IPS DF 6.9 (cell line): ENCODE measurements at places on chromosomes 16 and 17.

- DNase-seq, result no peak
Observed at GRCh38 chr16:8665529-8665928, 8.9 kb upstream of the ABAT start.

DNA sequence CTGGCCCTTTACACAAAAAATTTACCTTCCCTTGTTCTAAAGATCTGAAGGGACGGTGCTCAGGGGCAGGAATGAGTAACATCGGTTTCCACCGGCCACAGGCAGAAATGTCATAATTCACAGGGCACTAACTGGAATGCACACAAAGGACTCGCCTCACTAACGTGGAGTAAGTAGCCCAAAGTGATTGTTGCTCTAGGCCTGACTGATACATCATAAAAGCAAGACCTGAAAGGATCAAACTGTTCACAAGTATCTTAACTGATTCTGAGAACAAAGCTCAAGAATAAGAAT is 8.9 kb upstream of the TCF25 start:
- no peak for DNase-seq

- DNase-seq, result no peak
Observed at GRCh38 chr17:61150686-61151299, 248.8 kb upstream of the TBX2 start.

DNA sequence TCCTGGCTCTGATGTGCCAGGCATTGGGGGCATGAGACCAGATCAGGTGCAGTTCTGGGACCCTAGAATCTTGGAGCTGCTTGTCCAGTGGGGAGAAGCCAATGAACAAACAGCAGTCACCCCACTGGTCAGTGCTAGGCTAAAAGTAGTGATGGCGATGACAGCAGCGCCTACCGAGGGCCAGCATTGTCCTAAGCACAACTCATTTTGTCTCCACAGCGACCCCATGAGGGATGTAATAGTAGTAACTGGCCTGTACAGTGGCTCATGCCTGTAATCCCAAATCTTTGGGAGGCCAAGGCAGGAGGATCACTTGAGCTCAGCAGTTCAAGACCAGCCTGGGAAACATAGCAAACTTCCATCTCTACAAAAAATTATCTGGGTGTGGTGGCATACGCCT is 6.2 kb downstream of the SMCR8 start:
- DNase-seq, result no peak

- no peak for DNase-seq
Observed at GRCh38 chr16:569445-570254, at the start of gene PIGQ. Gene PIGQ (plus strand): TSS chr16:569968. CDS start chr16:574075, 4,107 bp downstream.

GRCh38 chr16:22327446-22327775 is 30.2 kb downstream of the POLR3E start:
- no peak for DNase-seq

- peak; percentile 50 for DNase-seq
Observed at GRCh38 chr17:20944014-20944865, 98.6 kb downstream of the USP22 start.

- no peak for DNase-seq
Observed at GRCh38 chr16:54136276-54136625, 150.3 kb downstream of the IRX3 start.

DNA sequence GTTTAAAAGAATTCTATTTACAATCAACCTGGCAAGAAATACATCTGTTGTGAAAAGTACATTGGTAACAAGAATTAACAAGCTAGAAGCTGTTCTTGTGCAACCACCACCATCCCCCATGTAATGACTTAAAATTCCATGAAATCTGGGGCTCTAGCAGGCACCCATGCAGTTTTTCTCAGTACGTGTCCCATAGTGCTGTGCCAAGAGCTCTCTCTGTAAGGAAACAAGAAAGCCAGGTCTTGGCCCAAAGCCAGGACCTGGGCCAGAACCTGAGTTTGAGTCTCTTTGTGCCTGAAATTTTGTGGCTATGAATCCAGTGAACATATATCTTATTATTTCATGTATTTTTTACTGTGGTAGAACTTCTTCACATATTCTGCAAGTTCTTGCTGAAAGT is 46.6 kb downstream of the NUP93 start:
- no peak for DNase-seq

GRCh38 chr17:41910701-41911391 is 7.9 kb downstream of the ACLY start:
- DNase-seq, result no peak

- DNase-seq, result no peak
Observed at GRCh38 chr17:17385491-17385890, 82.3 kb downstream of the NT5M start.

- no peak for DNase-seq
Observed at GRCh38 chr17:80949451-80950421, 41.9 kb upstream of the CHMP6 start.

- no peak for DNase-seq
Observed at GRCh38 chr17:74196541-74197317, 6.7 kb upstream of the RPL38 start.

DNA sequence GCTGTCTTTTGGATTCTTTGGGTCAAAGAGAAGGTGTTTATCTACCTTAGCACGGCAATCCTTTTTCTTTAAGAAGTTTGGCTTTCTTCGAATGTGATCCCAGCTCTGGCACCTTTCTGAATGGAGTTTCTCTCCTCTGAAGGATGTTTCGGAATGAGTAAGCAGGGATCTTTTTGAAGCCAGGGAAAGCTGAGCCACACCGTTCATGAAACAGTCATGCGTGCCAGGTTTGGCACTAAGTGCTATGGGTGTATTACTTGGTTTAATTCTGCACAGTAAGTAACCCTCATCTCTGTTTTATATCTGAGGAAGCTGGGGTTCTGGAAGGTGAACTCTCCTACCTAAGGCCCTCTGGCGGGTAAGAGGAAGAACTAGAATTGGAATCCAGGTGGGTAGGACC is 234.5 kb downstream of the NTN1 start:
- no peak for DNase-seq

DNA sequence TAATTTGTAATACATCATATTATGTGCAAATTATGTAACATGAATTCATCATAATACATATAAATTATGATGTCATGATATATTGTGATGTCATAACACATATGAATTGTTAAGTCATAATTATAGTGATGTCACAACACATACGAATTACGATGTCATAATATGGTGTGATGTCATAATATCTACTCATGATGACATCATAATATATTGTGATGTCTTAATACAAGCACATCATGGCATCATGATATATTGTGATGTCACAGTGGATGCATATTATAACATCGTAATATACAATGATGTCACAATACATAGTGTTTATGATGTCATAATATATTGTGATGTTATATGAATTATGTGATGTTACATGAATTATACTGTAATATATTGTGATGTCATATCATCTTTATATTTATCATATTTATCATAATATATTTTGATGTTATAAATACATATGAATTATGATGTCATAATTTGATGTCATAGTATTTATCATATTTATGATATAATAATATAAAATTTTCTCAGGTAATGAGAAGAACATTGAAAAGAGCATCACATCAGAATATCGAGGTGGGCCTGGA is 1793.0 kb downstream of the TP53TG3F start:
- DNase-seq, result no peak

DNA sequence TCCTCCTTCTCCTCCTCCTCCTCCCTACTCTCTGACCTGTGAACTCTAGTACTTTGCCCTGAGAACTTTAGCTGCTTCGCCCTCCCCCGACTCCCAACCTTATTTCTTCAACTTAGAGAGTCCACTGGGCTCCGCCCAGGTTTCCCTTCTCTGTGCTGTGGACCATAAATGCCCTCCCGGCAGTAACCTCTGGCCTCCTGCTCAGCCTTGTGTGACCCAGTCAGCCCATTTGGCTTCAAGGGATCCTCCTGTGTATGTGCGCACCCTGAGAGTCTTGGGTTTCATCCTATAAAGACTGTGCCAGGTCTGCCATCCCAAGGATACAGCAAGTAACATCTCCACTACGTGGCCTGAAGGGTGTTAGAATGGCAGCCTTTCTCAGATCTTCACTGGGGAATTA is 275.6 kb upstream of the C16orf82 start:
- no peak for DNase-seq

- DNase-seq, result no peak
Observed at GRCh38 chr16:48586083-48586482, 23.9 kb downstream of the N4BP1 start.

DNA sequence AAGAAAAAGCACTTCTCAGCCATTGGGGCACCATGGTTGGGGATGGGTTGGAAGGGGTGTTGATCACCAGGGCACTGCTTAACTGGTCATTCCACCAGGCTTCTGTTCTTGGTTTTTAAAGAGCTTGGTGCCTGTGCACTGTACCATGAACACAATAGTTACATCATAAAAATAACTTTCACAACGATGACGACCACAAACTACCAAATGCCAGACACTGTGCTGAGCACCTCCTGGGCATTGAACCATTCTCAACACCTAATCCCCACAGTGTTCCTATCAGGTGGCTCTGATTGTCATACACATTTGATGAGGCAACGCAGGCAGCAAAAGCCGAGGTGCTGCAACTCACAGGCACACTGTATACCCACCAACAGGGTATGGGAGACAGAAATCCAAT is 208.0 kb downstream of the FOXL1 start:
- no peak for DNase-seq

- DNase-seq, result no peak
Observed at GRCh38 chr17:395179-395578, 42.6 kb upstream of the RPH3AL start.

DNA sequence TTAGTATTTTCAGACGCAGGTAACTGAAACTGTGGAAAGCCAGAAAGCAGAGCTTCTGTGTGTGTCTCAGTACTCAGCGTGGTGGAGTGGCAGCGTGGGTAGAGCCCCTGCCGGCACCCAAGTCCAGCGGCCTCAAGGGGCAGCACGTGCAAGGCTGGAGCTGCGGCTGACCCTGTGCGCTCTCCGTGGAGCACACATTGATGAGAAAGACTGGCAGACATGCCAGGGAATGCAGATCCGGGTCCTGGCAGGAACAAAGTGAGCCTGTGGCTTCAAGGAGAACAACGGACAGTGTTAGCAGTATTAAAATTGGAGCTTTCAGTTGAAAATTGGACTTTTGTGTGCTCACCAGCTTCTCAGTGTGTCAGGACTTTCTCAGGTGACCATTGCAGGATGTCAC is 23.3 kb downstream of the ZC3H18 start:
- no peak for DNase-seq

DNA sequence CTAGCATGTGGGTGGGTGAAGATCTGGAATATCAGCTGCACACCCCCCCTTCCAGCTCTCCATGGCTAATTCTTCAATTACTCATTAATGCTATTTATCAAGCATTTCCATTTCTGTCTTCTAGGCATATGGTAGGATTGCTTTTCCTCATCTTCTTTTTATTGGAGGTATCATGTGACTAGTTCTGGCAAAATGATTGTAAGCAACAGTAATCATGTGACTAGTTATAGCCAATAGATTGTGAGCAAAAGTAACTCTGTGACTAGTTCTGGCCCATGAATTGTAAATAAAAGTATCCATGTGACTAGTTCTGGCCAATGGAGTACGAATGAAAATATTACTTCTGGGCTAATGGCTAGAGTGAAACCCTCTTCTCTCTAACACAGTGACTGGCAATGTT is 107.0 kb upstream of the TMEM132E start:
- DNase-seq, result no peak

GRCh38 chr17:7294614-7295153 is at the start of gene YBX2:
Gene YBX2 (minus strand): TSS chr17:7294639. CDS start chr17:7294500, 139 bp downstream.
- DNase-seq, result peak; percentile 91

- no peak for DNase-seq
Observed at GRCh38 chr17:72381597-72382397, 261.0 kb downstream of the SOX9 start.

- DNase-seq, result no peak
Observed at GRCh38 chr16:55040366-55041086, 109.9 kb downstream of the IRX5 start.

DNA sequence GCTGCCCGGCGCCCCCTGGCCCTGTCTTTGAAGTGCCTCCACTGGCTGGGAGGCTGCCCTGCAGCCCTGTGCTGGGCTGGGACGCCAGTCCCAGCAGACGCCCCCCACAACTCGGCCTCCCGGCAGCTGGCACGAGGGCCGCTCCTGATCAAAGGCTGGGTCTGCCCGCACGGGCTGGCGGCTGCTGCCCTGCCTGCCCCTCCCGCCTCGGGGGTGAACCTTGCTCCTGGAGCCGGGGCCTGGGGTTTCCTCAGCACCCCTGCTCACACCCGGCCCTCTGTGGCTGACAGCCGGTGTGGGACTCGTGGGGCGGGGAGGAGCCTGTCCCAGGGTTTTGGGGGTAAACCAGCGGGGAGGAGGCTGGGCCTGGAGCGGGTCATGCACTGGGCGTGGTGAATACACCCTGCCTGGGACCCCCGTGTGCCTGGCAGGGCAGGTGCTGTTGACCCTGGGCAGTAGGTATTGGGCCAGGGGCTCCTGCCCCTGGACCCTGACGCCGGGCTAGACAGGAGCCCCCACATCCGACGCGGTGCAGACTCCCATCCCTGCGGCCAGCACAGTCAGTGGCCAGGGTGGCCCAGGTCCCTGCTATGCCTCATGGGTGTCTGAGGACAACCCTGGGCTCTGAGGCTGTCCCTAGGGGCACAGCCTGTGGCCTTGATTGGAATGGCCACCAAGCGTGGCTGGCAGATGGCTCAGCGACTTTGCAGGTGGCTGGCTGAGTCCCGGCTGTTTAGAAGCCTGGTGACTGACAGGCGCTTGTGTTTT is 21.7 kb downstream of the CENPX start:
- DNase-seq, result no peak

DNA sequence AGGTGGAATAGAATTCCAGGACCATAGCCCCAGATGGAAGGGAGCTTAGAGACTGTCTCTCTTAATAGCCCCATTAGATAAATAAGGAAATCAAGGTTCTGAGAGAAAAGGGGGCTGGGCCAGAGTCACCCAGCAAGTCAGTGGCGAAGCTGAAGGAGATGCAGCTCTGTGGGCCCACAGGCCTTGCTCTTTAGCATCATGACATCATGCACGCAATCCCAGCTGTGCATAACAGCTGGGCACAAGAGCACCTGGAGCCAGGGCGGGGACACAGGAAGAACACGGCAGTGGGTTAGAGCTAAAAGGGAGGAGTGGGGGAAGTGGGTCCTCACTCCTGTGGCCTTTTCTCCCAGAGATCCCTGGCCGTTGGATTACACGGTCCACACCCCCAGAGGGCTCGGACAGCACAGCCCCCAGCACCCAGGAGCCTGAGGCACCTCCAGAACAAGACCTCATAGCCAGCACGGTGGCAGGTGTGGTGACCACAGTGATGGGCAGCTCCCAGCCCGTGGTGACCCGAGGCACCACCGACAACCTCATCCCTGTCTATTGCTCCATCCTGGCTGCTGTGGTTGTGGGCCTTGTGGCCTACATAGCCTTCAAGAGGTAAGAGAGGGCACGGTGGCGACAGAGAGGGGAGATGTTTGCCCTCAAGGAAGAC is 15.1 kb downstream of the NGFR start:
- no peak for DNase-seq
